ENCODE measurements at places on chromosomes 1 and 21.

DNA sequence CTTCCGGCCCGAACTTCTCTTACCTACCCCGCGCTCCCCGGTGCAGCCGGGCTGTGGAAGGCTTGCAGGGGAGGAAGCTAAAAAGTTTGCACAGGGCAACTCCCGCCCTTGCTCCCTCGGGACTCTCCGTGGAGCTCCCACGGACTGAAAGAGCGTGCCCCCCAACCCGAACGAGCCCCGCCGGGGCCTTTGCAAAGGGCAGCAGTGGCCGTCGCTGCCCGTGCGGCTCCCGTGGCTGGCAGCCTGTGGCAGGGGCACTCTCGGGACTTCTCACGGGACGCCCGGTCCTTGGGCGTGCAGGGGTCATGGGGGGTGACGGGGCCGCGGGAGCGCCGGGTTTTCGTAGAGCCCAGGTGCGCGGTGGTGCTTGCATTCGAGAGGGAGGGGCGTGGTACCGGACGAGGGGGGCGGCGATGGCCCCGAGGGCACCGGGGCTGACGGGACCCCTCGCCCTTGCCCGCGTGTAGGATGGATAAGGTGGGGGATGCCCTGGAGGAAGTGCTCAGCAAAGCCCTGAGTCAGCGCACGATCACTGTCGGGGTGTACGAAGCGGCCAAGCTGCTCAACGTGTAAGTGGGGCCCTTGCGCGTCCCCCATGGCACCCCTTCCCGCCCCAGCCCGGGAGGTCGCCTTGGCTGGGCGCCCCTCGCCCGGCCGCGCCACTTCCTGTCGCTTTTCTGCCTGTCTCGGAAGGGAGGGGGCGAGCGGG, 711 bp downstream of the GADD45A start:
- DNase-seq = peak; percentile 28

GRCh38 chr1:206532368-206532767, 25.0 kb downstream of the RASSF5 start:
- no peak for DNase-seq

DNA sequence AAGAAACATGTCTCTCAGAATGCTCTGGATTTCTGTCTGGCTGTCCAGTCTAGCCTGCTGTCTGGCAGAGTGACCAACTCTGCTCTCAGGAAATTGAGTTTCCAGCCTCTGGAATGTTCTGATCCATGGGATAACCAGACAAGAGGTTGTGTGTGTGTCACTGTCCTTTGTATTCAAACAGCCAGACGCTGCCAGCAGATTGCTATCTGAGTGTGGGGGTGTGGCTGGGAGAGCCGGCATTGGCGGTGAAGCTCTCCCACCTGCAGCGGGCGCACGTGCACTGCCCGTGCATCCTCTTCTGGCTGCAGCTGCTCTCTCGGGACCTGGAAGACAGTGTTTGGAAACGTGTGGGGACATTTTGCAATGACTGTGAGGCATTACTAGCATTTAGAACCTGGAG, 26.1 kb downstream of the PKP1 start:
- peak; percentile 37 for DNase-seq

DNA sequence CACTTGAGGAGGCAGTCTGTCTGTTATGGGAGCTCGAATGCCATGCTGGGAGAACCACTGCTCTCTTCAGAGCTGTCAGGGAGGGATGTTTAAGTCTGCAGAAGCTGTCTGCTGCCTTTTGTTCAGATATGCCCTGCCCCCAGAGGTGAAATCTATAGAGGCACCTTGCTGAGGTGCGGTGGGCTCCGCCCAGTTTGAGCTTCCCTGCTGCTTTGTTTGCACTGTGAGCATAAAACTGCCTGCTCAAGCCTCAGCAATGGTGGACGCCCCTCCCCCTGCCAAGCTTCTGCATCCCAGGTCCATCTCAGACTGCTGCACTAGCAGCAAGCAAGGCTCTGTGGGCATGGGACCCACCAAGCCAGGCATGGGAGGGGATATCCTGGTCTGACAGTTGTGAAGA, 247.5 kb downstream of the LMX1A start:
- DNase-seq = no peak

DNA sequence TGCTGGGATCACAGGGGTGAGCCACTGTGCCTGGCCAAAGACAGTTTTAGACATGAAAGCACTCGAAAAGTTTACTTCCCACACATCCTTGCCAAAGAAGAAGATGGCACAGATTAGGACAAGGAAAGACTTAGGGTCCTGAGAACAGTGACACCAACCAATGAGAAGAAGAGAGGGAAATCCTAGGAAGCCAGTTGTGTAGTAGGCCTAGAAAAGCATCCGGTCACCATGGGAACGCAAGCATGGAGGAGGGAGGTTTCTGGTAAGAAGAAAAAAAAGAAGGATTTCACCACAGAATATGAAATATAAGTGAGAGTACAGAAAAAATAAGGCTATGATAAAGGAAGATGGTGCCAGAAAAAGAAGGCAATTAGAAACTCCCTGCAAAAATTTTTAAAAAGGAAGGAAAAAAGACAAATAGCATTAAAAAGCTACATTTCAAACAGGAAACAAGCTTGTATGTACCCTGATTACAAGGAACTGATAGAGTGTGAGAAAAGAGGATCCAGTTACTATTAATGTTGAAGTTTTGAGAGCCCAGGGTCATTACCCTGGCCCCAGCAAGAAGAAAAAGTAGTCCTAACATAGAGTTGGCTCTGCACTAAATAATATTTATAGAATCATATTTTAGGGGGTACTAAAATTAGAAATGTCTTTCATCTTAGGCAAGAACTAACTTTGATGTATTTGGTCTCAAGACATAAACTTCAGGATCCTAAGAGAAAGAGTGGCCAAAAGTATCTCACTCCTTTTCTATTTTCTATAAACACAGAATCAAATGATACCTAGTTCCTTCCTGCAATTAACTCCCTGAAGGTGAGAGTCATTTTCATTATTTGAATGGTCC, 16.1 kb downstream of the DIPK1A start:
- no peak for DNase-seq

DNA sequence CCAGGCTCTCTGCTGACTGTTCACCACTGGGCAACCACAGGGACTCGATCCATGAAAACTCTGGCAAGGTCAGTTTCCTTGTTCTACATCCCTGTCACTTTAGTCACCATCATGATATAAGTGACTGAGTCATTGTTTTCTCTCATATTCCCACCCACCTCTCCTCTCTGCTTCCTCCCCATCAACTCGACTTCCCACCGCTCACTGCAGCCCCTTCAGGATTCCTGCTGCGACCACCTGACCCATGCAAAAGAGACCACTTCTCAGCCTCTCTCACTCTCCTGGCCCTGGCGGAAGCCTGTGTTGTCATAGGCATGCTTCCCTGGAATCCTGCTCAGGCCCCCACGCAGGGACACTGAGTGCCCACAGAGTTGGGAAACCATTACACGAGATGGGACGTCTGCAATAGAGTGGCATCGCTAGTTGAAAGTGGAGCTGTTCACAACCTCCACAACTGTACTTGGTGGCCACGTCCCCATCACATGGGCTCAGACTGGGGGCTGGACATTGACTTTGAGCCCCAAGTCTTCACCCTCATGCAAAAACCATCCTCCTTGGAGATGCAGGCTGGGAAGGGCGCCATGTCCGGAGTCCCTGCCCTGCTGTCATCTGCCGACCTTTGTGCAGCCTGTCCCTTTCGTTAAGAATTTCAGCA, 1.8 kb upstream of the TFF2 start:
- DNase-seq = no peak

- peak; percentile 39 for DNase-seq
Measured at GRCh38 chr1:101506541-101507164, 269.8 kb downstream of the S1PR1 start.

DNA sequence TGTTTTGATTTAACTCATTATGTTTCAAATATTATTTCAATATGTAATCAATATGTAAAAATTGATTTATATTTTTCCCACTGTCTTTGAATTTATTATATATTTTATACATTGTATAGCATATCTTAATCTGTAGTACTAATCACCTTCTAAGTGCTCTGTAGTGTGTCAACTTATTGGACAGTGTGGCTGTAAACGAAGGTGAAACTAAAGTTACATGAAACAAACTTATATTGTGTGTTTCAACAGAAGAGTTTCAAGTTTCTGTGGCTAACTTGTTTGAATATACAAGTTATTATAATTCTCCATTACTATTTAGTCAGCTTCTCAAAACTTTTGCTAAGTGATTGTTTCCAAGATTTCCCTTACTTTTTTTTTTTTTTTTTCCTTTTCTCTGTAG, 175.8 kb downstream of the DHRS3 start:
- DNase-seq = no peak
